NCI-H1105 treated with DMSO at 0.1 percent for 48 hours (cell line): ENCODE measurements at places on chromosomes 2 and 18.

DNA sequence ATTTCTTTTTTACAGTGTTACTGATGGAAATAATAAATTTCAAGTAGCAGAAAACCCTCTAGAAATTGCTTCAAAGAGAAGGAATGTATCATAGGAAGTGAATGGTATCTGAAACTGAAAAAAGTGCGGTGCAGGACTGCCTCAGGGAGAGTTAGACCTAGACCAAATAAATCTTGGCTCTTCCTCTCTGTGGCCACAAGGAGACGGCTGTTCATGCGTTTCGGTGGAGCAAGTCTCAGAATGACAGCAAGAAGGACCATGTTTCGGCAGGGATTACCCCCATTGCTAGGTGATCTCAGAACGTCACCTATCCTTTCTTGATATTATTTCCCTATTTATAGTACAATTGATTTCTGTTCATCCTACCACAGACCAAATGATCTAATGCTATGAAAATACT lies 522.3 kb downstream of the SOX11 start:
- DNase-seq = no peak

GRCh38 chr2:235149736-235150135 lies 197.9 kb downstream of the SH3BP4 start:
- DNase-seq = no peak

- DNase-seq = no peak
Measured at GRCh38 chr18:78896111-78896905, 83.3 kb upstream of the SALL3 start.

DNA sequence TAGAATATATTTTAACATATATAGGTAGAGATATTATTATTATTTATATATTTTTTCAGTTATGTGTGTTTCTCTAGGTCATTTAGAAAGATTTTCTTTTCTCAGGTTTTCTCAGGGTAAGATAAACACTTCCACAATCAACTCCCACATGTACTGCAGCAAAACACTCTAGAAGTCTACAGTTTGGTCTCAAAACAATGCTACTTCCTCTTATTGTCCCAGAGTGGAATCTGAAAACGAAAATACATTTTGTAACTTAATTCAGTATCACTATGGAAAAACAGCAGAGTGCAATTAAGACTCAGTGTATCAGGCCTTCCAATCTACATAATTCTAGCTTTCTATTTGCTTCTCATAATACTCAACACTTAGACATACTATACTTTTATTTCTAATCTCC lies 190.1 kb upstream of the SLC35G4 start:
- DNase-seq = no peak

- DNase-seq = no peak
Measured at GRCh38 chr2:228115-228514, 35.7 kb downstream of the SH3YL1 start.

DNA sequence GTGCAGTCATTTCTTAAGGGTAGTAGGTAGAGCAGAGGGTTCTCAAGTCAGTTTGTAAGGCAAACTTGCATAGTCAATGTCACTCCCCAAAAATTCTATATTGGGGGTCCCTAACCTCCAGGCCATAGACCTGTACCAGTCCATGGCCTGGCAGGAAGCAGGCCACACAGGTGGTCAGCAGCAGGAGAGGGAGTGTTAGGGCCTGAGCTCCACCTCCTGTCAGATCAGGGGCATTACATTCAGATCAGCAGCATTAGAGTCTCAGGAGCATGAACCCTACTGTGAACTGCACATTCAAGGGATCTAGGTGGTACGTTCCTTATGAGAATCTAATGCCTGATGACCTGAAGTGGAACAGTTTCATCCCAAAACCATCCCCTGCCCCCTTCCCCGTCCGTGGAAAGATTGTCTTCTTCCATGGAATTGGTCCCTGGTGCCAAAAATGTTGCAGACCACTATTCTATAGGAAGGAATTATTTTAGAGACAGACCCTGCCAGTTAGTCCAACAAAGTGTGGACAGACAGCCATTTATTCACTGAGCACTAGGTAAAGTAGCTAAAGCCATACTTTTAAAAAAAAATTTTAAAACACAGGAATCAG lies 6.7 kb downstream of the COA5 start:
- peak; percentile 31 for DNase-seq

DNA sequence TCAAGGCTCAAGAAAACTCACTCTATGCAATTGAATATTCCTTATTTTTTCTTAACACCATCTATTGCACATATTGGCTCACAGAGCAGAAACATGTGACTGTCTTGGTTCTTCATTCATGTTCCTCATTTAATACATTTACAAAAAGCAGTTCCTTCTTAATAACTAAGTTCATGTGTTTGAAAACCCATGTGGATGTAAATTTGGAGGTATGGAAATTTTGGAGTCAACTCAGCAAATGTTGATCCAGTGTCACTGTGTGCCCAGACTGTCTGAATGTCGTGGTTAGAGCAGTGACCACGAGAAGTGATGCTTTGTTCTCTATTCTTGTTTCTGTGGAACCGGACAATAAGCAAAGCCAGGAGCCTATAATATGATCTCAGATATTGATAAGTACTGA lies 299.1 kb downstream of the SETBP1 start:
- no peak for DNase-seq

DNA sequence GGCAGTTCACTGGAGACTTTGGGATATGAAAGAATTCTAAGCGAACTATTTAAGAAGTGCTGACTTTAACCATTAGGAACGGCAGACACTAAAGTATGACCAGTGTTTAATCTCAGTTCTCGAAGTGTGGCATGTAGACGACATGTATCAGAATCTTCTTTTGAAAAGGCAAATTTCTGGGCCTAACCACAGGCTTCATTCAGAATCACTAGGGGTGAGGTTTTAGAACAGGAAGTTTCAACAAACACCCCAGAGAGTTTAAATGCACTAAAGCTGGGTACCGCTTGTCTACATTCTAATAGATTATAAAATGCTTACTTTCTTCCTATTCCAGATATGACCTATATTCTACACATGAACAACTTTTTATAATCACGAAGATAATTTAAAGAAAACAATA lies 180.3 kb downstream of the ANKRD44 start:
- no peak for DNase-seq

DNA sequence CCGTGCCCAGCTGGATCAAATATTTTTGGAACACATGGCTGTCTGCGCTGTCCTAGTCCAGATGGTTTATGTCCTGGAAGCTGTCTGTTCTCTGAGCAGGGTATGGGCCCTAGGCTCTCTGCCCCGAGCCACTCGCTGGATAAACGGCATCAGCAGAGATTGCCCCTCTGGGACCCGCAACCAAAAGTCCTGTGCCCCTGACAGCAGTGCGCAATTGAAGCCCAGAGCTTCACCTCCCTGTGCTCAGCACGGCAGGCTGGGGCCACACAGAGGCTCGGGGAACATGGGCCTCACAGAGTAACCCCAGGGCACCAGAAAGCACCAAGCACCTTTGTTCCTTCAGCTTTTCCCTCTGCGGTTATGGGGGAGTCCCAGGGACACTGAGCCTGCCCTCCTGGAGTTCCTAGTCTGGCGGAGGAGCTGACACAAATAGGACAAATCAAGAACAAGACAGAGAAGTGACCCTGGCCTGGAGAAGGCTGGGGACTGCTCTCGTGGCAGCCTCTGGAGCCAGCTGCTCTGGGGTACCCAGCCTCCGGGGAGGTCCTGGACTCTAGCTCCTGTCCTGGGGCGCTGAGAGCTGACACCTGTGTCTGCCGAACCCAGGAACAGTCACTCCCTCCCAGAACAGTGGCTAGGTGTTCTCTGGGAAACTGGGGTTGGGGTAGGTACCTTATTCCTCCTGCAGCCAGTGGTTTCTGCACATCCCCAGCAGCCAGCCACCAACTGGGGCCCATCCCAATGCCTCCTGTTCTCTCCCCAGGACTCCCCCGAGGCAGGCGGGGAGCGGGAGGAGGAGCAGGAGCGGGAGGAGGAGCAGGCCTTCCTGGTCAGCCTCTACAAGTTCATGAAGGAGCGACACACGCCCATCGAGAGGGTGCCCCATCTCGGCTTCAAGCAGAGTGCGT lies 12.3 kb downstream of the ARID5A start:
- no peak for DNase-seq

- DNase-seq = no peak
Measured at GRCh38 chr2:237529452-237530402, 36.6 kb upstream of the PRLH start.

DNA sequence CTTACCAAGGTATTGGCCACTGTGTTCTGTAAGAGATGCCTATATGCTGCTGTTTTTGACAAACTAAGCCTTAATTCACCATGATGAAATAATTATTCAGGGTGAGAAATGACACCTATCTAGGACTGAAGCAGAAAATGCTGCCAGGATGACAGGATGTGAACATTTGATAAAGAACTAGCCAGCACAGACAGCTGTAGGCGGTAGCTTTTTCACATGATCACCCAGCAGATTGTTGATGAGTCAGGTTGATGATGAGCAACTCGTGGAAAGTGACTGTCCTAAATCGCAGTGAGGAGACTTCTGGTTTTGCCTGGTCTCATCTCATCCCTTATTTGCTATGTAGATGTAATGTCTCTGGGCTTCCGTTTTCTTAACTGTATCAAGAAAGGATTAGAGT lies 144.1 kb downstream of the PRPF40A start:
- DNase-seq = no peak

- no peak for DNase-seq
Measured at GRCh38 chr2:218074031-218074430, 5.0 kb downstream of the RUFY4 start.

- DNase-seq = no peak
Measured at GRCh38 chr2:7719876-7720275, 802.7 kb downstream of the RNF144A start.

GRCh38 chr2:239574434-239575156 lies 173.8 kb upstream of the HDAC4 start:
- no peak for DNase-seq

DNA sequence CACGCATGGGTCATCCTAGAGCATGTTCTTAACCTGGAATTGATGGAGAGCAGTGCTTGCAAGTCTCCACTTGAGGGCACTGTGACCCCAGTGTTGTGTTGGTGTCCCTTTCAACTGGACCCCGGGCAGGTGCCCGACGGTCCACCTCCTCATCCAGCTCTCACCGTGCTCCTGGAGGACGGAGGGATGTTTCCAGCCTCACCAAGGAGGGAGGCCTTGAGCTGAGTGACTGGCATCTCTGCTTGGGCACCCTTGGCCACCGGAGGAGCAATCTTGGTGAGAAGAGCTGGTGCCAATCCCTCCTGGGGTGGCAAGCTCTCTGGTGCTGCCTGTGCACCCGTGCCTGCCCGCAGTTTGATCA lies 45.4 kb upstream of the ASB18 start:
- peak; percentile 14 for DNase-seq

- DNase-seq = no peak
Measured at GRCh38 chr18:69161383-69162028, 239.2 kb upstream of the DOK6 start.

- DNase-seq = no peak
Measured at GRCh38 chr2:236874866-236875481, 210.7 kb upstream of the COPS8 start.

- no peak for DNase-seq
Measured at GRCh38 chr2:84278386-84278785, 180.7 kb downstream of the SUCLG1 start.

DNA sequence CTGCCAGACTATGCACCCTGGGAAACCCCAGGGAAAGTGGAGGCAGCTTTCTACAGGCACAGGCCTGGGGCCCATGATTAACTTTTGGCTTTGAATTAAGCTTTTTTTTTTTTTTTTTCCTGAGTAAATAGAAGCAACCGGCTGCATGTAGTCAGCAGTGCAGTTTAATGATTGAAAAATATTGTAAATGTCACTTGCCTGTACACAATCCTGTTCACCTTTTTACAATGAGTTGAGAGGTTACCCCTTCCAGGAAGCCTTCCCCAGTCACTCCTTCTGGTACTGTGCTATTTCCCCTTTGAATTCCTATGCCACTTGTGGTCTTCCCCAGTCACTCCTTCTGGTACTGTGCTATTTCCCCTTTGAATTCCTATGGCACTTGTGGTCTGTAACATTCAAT lies 475.6 kb downstream of the TDRD15 start:
- no peak for DNase-seq

DNA sequence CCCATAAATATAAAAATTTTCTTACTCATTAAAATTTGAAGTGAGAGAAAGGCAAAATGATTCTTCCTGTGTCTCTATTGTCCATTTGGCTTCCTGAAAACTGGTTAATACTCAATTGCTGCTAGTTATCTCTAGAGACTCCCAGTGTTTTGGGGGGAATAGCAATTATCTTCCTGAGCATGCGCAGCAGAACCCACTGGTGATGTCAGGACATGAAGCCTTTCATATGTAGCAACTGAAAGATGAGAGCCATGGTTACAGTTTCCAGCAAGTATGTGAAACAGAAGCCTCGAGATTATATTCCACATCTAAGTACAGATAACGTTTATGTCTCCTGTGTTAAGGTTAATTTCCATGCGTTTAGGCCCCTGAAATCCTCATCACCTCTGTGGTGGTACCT lies 254.3 kb upstream of the FIGN start:
- no peak for DNase-seq

DNA sequence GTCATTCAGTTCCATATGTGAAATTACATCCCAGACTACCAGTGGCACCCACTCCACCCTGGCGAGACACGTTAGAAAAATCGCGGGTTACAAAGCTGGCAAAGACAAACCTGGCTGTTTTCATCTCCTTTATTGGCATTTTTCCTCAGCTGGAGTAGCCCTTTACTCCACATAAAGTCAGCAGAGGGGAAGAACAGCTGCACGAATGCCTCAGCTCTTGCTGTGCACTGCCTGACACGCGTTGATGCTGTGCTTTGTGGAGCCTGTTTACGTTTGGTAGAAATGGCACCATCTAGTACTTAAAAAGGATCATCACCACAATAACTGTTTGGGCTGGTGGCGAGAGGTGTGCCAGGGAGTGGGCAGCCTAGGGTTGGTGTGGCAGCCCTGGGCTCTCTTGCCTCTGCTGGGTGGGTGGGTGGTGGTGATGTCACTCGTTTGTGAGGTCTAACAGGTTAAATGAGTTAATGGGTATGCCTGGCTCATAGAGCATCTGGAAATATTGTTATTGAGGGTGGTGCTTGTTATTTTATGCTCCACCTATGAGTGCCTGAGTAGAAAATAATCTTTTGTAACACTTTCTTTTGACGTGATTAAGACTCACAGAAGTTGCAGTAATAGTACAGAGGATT lies 16.4 kb downstream of the FARP2 start:
- no peak for DNase-seq

DNA sequence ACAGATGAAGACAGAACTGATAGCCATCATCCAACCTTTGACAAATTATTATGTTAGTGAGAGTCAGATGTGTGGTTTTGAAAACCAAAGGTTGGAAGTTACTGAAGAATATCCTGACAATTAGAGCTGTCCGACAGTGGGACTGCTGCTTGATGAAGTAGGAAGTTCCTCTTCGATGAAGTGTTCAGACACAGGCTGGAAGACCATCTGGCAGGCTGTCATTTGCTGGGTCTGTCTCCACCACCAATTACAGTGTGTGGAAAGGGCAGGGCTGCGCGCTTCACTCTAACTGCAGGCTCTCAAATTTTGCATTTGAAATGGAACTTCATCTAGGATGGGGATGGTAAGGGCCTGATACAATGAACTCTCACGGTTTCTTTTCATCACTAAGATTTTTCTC lies 313.8 kb downstream of the PIK3C3 start:
- DNase-seq = no peak

GRCh38 chr2:229636571-229636970 lies 77.8 kb downstream of the DNER start:
- DNase-seq = no peak

- no peak for DNase-seq
Measured at GRCh38 chr2:88865801-88866371, 174.4 kb downstream of the RPIA start.

- no peak for DNase-seq
Measured at GRCh38 chr2:131112529-131112928, 7.4 kb downstream of the PLEKHB2 start.
